ENCODE measurements at places on chromosomes 1 and 21.

- DNase-seq = no peak
Observed at GRCh38 chr1:39676948-39677548, 5.1 kb upstream of the NT5C1A start.

DNA sequence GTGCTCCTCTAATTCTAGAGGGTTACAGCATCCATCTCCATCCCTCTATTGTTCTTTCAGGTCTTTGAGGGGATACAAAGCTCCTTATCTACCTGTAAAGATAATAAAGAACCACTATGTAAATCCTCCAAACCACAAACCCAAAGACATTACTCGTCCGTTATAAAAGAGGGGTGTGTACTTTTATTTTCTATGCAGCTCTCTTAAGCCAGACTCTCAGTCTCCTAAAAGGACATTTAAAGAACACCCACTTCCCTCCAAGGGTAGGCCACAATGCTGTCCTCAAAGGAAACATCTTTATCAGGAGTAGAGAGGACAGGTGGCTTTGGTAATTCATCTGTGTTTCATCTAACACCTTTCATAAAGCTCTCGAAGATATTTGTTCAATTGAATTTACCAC lies 67.9 kb upstream of the DYNLT5 start:
- DNase-seq = no peak

- DNase-seq = no peak
Observed at GRCh38 chr21:34679051-34679450, 10.3 kb downstream of the CLIC6 start.

GRCh38 chr1:232473324-232473723 lies 156.6 kb downstream of the SIPA1L2 start:
- no peak for DNase-seq

GRCh38 chr1:60695716-60696171 lies 386.6 kb upstream of the NFIA start:
- no peak for DNase-seq

GRCh38 chr1:20137055-20137454 lies 2.1 kb upstream of the PLA2G2F start:
- DNase-seq = no peak

DNA sequence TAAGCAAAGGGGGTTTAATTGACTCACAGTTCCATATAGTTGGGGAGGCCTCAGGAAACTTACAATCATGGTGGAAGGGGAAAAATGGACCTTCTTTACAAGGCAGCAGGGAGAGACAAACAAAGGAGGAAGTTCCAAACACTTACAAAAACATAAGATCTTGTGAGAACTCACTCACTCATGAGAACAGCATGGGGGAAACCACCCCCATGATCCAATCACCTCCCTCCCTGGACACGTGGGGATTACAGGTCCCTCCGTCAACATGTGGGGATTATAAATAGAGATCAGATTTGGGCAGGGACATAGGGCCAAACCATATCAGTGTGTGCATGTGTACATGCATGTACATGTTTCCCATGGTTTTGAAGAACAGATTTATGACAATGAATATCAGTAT lies 5.5 kb upstream of the SMG7 start:
- no peak for DNase-seq

DNA sequence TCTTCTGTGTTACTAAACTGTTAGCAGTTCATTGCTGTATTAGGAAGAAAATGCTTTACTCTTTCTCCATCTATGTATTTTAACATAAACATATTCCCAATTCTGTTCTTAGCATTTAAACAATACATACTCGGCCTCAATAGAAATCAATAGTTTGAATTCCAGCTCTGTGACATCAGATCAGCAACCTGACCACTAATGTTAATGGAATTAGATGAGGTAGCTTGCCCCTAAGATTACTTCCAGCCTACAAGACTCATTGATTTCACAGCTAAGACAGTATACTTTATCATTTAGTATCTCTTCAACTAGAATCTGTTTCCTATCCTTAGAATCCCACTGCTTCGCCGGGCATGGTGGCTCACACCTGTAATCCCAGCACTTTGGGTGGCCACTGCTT lies 38.9 kb downstream of the EPRS1 start:
- DNase-seq = no peak

DNA sequence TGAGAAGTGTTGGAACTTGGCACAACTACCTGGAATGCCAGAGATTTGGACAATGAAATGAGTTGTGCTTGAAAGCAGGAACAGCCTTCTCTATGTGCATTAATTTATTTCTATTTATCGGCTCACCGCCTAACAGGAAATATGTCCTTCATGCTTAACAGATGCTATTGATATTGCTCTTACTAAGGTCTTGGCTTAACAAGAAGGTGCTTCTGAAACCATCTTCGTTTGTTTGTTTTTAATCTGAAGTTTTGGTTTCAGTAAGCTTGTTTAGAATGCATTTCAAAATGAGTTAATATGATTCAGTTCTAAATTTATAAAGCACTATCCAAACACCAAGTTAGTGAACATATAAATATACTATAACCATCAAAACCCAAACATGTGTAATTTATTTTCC lies 898.3 kb upstream of the B3GALT2 start:
- DNase-seq = no peak

- DNase-seq = no peak
Observed at GRCh38 chr21:33255404-33255803, 10.8 kb upstream of the IL10RB start.

- no peak for DNase-seq
Observed at GRCh38 chr1:95093296-95093695, 20.5 kb upstream of the ALG14 start.
